ENCODE measurements at places on chromosomes 4 and X.

DNA sequence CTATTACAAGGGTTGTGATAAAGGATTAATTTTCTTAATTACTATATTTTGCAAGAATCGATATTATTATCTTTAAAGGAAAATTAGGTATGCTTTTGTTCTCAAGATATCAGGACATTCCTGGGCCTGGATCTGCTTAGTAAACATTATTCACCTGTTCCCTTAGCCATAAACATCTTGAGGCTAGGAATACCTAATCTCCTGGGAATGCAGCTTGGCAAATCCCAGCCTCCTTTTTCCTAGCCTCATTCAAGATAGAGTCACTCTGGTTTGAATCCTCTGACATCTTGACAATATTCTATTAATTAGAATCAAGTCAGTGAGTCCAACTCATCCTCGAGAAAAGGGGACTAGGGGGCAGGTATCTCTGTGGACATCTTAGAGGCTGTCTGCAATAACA lies 327.1 kb downstream of the STIM2 start:
- no peak for DNase-seq

DNA sequence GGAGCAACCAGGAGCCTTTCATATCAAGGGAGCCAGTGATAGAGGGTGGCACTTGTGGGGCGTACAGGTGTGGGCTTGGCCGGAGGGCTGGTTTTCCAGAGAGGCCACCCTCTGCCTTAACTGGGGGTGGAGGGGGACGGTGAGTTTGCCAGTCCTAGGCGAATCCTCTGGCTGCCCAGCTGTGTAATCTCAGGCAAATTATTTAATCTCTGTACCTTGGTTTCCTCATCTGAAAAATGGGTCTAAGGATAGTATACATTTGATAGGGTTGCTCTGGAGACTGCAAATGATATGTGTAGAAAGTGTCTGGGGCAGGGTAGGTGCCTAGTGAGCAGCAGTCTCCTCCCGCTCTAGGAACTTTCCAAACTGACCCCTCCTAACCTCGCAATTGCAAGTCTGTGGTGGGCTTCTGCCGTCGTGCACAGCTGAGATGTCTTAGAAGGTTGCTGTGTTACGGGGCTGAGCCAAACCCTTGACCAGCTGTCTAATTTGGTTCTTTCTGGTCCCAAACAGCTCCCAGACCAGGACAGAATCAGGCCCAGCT lies 3.8 kb upstream of the CXCR3 start:
- DNase-seq: no peak

- DNase-seq: peak; percentile 3
Measured at GRCh38 chrX:154350429-154351182, 23.8 kb downstream of the FLNA start.

DNA sequence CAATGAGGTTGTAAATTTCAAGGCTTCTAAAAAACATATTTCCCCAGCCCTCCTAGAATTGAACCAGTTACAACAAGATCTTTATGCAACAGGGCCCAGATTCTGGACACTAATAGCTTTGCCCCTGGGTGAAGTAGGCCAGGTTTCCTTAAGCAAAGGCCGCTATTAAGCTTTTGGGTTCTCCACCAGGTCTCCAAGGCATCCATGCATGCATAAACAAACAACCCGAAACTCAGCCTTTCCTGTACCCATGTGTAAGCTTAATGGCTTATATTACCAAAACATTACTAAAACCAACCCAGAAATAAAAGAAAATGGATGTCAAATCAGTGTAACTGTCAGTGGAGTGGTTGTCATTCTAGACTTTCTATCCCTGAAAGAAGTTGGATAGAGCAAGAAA lies 137.1 kb downstream of the ARHGAP6 start:
- no peak for DNase-seq

DNA sequence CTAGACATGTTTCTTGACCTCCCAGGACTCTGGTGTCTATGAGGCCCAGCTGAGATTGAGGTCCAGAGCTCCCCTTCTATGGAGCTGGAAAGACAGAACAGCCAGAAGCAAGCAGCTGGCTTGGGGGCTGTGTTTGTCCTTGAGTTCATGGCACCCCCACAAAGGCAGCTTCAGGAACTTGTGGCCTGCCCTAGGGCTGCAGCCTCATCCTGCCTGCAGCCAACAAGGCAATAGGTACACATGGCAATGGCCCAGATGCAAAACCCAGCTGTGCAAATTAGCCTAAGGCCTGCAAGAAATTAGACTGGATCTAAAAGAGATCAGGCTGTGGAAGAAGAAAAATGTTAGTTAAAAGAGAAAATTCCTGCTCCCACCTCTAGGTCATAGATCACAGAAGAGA lies 131.7 kb upstream of the NALF2 start:
- no peak for DNase-seq

DNA sequence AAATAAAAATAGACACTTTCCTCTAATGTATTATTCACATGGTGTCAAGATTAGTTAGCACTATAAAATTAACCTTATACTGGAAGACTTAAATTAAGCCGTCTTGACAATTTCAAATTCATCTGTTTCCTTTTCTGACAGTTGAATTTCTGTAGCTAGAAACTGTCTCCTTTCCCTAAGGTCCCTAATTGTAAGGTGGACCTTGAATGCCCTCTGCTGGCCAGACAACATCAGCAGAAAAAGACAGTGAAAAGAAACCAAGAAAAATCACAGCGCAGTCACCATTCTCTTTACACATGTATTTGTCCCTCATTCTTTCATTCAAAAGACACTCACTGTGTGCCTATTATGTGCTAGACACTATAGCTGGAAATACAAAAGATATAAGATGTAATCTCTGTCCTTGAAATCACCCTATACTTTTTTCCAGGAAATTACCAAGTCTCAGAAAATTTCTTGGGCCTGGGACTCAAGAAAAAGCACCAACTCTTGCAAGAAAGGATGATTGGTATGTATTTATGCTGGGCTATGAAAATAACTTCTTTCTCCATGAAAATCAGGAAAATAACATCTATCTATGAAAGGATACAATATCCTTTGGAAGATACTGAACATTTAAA lies 32.7 kb upstream of the AMBN start:
- peak; percentile 52 for DNase-seq

DNA sequence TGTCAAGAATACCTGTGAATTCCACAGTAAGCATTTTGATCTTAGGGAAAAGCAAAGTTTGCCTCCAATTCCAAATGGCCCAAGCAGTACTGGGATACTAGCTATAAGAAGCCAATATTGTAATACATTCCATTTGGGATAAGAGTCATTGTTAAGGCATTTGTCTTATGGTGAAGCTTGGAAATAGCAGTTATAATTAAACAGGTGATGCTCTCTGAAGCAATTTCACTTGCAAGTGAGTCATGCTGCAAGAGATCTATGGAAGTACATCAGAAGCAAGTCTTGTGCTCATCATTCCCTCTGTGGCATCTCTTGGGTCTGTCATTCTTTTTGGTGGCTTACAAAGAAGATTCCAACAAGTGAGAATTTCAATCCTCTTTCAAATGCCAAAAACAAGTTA lies 386.4 kb upstream of the RPS6KA3 start:
- DNase-seq: no peak

GRCh38 chrX:29478336-29479069 lies 736.9 kb upstream of the MAGEB2 start:
- peak; percentile 2 for DNase-seq

DNA sequence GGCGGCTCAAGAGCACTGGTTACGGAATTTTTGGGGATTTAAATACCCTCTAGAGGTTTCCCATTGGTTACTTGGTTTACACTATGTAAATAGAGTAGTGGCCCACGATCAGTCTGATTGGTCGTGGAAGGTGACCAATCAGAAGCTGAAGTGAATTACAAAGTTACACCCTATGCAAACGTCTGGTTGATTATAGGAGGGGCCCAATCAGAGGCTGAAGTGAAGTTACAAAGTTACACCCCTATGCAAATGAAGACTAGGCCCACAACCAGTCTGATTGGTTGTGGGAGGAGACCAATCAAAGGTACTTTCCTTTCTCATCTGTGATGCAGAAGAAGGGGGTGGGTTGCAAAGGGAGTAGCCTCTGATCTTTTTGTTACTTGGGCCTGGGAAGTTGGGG lies 45.1 kb upstream of the HSD17B10 start:
- no peak for DNase-seq

DNA sequence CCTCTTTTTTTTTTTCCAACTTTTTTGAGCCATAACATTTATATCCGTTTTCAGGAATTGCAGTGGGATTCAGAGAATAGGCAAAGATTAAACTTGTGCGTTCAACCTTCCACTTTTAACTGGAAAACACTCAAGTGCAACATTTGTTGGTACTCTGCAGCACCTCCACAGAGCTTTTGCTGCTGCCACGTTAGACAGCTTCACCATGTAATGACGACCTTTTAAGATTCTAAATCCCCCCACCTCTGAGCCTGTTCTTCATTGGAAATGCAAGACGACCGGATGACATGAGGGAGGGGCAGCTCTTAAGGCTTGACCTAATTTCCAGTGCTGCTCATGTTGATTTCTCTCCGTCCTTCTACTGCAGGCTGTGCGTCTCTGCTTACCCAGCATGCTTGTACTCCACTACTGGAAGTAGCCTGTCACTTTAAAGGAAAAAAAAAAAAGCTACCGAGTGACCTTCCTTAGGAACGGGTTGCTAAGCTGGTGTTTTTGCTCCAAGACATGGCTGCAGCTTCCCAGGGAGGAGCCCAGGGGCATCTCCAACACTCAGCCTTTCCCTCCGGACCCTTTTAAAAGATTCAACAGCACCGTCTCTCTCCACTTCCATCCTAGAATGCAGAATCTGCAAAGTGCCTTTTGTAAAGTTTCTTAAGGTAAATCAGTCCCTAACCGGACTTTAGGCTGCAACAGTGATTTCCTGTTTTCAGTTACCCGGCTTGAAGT lies at the start of gene CC2D2A:
Gene CC2D2A (plus strand): TSS at position 481 of the 726 bp plus-strand sequence. CDS start 6,051 bp downstream, outside the sequence.
- DNase-seq: peak; percentile 38

All from EL (cell line).